ENCODE measurements at places on chromosomes 3 and 15.

- no peak for DNase-seq
Measured at GRCh38 chr3:186802701-186803100, 3.6 kb downstream of the RFC4 start.

DNA sequence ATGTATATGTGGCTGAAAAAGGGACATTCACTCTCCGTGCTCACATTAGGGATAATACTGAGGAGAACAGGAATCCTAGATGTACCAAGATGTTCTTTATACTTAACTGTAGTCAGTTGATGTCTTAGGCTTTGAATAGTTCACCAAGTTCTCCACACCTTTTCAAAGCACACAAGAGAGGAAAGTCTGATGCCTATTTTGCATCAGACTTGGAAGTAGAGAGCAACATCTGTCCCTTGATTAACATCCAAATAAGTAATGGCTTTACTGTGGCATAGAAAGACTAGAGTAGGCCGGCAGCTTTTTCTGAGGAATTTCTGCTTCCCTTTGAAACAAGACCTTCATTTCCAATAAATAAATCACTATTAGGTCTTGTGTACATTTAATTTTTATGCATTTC is 34.0 kb downstream of the PIGB start:
- DNase-seq, result no peak

GRCh38 chr3:14243782-14244181 is 65.2 kb downstream of the LSM3 start:
- DNase-seq, result no peak

DNA sequence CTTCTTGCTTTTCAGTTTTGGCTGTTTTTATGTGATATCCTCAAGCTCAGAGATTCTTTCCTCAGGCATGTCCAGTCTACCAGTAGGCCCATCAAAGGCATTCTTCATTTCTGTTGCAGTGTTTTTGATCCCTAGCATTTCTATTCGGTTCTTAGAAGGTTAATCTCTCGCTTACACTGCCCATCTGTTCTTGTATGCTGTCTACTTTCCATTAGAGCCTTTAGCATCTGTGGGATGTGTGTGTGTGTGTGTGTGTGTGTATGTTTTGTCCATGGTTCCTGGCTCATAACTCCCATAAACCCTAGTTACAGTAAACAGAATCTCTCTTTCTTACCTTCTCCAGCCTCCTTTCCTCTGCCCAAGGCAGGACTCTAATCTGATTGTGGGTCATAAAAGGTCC is 5.1 kb upstream of the SLC22A13 start:
- no peak for DNase-seq

- no peak for DNase-seq
Measured at GRCh38 chr3:184135911-184136260, 728 bp downstream of the EIF2B5 start.

- no peak for DNase-seq
Measured at GRCh38 chr3:195802795-195803194, 8.9 kb downstream of the MUC4 start.

GRCh38 chr3:194782698-194783404 is 97.2 kb downstream of the FAM43A start:
- DNase-seq, result no peak

- DNase-seq, result no peak
Measured at GRCh38 chr3:100759950-100760349, 50.7 kb downstream of the TFG start.

GRCh38 chr15:40948706-40949473 is 4.4 kb upstream of the CHAC1 start:
- DNase-seq, result no peak

GRCh38 chr3:134611516-134611915 is 39.3 kb downstream of the KY start:
- no peak for DNase-seq

GRCh38 chr3:172653004-172653572 is 57.8 kb downstream of the NCEH1 start:
- DNase-seq, result no peak

- DNase-seq, result no peak
Measured at GRCh38 chr3:46882377-46883053, 5.0 kb downstream of the PTH1R start.

DNA sequence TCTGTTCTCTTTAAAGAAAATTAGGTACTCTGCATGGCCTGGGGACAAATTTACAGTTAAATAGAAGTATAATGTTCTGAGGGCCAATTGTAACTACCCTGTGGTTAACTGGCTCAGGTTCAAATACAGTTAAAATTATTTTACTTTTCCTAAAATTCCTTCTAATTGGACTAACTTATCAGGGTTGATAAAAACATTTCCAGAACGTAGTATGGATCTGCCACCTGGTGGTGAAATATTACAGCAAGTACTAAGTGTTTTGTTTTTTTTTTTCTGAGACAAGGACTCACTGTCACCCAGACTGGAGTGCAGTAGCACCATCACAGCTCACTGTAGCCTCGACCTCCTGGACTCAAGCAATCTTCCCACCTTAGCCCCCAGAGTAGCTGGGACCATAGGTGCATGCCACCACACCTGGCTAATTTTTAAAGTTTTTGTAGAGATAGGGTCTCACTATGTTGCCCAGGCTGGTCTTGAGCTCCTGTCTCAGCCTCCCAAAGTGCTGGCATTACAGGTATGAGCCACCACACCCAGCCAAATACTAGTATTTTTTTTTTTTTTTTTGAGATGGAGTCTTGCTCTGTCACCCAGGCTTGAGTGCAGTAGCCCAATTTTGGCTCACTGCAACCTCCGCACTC is 29.2 kb downstream of the NEO1 start:
- no peak for DNase-seq

DNA sequence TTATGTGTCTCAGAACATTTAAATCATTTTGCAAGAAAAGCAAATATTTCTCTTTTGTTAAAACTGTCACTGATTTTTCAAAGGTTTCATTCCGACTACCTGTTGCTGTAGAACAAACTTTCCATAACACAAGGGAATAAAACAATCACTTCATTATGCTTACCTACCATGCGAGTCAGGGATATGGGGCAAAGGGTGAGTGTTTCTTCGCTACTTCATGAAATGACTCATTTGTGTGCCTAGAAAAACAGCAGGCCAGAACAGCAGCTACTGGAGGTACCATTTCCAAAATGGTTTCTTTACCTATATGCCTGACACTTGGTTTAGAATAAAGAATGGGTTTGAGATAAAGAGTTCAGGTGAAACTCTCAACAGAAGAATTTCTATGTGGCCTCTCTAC is 712.5 kb downstream of the PLOD2 start:
- no peak for DNase-seq

DNA sequence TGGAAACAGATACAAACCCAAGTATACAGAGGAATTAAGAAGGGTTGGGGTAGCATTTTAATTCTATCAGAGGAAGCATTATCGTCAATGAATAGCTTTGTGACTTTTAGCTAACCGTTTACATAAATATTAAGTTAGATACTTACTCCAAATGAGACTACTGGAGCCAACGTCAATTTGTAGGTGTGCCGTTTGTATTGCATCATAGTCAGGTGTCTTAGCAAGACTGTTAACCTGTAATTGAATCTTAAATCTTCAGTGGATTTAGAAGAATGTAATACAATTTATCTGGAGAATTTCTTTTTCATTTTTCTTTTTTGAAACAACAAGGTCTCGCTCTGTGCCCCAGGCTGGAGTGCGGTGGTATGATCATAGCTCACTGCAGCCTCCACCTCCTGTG is 55.1 kb downstream of the CRTC3 start:
- DNase-seq, result no peak

- DNase-seq, result no peak
Measured at GRCh38 chr3:86814918-86815655, 175.9 kb downstream of the VGLL3 start.

- no peak for DNase-seq
Measured at GRCh38 chr3:37913522-37913921, 51.8 kb downstream of the CTDSPL start.

DNA sequence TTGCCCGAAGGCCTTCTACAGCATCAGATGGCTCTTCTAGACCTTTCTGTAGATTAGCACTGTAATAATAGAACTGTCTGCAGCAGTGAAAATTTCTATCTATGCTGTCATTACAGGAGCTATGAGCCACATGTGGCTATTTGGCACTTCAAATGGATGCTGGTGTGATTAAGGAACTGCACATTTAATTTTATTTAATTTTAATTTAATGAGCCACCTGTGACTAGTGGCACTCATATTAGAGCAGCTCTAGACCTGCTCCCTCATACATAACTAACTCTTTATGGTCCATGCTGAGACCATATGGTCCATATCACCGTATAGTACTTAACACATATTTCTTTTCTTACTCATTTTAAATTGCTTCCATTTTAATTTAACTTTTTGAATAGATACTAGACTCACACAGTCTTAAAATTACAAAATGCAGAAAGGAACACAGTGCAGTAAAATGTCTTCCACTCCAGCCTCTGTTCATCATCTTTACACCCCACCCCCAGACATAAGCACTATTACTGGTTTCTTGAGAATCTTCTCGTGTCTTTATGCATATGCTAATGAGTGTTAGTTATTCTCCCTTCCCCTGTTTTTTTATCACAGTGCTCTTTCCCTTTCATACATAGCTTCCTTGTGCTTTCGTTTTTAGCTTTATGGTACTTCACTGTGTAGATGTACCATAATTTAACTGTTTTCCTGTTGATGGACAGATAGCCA is 9.6 kb downstream of the LSM3 start:
- DNase-seq, result no peak

DNA sequence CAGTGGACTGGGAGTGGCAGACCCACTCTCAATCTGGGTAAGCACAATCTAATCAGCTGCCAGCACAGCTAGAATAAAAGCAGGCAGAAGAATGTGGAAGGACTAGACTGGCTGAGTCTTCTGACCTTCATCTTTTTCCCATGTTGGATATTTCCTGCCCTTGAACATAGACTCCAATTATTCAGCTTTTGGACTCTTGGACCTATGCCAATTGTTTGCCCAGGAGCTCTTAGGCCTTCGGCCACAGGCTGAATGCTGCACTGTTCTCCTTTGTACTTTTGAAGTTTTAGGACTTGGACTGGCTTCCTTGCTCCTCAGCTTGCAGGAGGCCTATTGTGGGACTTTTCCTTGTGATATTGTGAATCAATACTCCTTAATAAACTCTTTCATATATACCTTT is 477.7 kb upstream of the ZNF385D start:
- no peak for DNase-seq

GRCh38 chr3:119660474-119661440 is at the start of gene POPDC2:
Gene POPDC2 (minus strand): TSS chr3:119660589. CDS start chr3:119660423, 166 bp downstream.
- no peak for DNase-seq

- no peak for DNase-seq
Measured at GRCh38 chr15:85026304-85027032, 44.8 kb downstream of the PDE8A start.

DNA sequence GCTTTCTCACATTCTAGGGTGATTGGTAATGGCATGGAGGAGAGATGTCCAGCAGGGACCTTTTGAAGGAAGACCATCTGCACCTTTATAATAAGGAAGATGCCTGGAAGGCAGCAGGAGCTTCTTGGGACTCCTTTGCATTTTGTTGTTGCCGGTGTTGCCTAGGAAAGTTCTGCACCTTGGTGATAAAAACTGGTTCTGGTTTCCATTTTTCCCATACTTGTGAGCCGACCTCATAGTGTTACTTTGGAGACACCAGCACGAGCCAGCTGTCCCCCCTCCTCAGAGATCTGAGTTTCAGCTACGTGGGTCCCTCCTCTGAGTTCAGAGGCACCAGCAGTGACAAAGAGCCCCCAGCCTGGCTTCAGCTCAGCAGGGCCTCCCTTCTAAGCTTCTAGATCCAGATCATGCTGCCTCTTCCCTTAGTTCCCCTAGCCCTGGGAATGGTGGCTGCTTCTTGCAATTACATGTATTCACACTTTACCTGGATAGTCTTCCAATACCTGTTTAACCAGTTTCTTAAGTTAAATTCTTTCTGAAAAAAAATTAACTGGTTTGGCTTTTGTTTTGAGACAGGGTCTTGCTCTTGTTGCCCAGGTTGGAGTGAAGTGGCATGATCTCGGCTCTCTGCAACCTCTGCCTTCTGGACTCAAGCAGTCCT is 18.0 kb upstream of the FSTL1 start:
- no peak for DNase-seq

GRCh38 chr3:183377307-183377959 is 51.0 kb downstream of the MCF2L2 start:
- DNase-seq, result no peak

DNA sequence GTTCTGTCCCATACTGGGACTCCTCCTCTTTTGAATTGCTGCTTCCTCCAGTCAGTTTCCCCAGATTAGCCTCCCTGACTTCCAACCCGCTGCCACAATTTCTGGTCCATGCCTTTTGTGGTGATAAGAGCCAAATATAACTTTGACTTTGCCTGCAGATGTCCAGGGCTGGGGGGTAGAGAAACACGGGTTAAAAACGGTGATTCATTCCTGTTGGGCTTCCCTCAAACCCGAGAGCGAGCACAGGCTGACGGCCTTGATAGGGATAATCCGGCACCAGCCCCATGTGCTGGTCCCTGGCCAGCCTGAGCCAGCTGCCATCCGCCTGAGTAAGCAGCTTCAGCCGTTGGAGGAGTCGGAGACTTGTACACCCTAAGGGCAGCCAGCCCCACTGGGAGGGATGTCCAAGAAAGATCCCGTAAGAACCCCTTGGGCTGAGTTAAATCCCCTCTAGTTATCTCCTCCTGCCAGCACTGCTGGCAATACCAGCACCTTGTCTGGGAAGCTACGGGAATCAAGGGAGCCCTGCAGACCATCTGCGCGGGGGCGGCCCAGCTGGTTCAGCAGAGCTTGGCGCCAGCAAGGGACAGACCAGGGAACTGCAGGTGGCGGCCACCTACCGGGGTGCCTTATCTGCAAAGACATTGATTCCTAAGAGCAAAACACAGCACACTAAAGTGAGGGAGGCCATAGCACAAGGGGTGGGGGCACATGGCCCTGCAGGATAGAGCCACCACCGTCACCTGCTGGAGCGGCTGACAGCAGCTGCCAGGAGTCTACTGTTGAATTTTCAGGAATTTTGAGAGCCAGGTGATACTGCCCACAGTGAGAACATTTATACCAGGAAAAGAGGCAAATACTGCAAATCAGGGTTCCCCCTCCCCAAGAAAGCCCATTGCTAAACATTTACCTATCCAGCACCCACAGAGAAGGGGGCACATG is 18.1 kb downstream of the CSPG4 start:
- no peak for DNase-seq

DNA sequence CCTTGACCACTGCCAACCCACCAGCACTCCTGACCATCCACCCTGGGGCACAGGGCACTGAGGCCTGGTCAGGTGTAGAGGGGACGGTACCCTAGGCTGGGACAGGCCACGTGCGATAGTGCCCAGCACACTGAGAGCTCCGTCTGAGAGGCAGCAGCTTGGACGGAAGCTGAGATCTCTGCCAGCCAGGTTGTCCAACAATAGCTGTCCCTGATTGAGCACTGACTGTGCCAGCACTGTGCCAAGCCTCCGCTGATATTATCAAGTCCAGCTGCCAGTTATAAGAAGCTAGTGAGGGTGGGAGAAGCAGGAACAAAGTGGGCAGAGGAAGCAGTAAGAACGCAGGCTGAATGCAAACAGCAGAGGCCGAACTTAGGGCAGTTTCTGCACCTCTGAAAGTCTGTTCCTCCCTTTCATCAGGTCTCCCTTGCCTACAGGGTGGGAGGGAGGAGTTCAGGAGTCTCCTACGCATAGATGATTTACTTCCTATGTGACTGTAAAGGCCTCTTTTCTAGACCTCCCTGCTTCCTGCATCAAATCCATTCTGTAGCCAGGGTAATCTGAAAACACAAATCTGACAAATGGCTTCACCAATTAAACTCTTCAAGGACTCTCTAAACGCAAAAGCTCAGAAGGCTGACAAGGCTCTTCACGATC is 29.7 kb downstream of the MRPS11 start:
- DNase-seq, result no peak

All from CD4-positive, alpha-beta T cell (primary cell).